ENCODE measurements at places on chromosomes 11 and 22.

GRCh38 chr11:17116117-17116516, 38.6 kb upstream of the RPS13 start:
- DNase-seq, result no peak

DNA sequence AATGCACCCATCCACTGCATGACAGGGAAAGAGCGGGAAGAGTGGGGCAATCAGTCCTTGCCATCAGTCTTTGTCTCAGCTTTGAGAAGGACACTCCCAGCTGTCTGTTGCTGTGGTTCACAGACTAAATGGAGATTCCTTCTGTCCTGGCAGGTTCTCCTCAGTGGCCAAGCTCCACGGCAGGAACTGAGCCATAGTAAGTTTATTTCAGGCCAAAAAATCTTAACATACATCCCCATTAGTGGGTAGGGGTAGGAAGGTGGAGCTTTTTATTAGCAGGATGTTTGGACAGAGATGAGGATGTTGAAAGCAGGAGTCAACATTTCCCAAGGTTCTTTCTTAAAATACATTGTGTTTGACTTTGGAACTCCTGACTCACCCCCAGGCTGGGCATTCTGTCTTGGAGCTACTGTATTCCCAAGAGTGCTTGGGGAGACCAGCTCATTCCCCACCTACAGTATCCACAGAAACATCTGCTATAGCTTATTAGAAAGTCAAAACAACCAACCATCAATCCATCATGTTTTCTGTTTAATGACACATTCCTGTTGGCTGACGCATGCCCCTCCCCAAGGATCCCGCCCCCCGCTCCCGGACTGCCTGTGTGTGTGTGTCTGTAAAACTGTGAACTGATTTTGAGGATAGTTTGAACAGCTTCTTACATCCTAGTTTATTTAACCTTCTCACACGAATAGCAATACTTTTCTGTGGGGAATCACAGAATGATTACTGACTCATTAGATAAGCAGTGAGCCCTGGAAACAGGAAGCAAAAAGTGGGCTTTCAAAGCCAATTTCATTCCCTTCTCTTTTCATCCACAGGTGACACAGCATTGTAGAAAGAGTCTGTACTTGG, 109.5 kb downstream of the CCDC81 start:
- no peak for DNase-seq

GRCh38 chr11:29019960-29020683, 911.9 kb downstream of the METTL15 start:
- DNase-seq, result no peak

DNA sequence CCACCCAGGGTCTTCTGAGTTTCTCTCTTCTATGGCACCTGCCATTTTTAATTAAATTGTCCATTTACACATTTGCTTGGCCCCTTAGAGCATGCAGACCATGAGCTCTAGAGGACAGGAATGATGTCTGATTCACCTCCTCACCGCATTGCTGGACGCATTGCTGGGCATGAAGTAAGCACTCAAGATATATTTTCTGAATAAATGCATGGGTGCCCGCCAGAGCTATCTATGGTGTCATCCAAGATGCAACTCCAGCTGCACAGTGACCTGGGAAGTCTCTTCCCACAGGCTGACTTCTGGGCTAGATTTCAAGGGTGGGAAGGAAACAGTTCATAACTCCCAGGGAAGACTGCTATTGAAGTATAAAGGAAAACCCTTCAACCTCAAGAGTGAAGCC, 66.6 kb upstream of the ASPHD2 start:
- DNase-seq, result no peak

GRCh38 chr11:9269492-9270013, 4.4 kb upstream of the DENND5A start:
- no peak for DNase-seq

- no peak for DNase-seq
Measured at GRCh38 chr22:27754247-27754887, 47.2 kb downstream of the MN1 start.

DNA sequence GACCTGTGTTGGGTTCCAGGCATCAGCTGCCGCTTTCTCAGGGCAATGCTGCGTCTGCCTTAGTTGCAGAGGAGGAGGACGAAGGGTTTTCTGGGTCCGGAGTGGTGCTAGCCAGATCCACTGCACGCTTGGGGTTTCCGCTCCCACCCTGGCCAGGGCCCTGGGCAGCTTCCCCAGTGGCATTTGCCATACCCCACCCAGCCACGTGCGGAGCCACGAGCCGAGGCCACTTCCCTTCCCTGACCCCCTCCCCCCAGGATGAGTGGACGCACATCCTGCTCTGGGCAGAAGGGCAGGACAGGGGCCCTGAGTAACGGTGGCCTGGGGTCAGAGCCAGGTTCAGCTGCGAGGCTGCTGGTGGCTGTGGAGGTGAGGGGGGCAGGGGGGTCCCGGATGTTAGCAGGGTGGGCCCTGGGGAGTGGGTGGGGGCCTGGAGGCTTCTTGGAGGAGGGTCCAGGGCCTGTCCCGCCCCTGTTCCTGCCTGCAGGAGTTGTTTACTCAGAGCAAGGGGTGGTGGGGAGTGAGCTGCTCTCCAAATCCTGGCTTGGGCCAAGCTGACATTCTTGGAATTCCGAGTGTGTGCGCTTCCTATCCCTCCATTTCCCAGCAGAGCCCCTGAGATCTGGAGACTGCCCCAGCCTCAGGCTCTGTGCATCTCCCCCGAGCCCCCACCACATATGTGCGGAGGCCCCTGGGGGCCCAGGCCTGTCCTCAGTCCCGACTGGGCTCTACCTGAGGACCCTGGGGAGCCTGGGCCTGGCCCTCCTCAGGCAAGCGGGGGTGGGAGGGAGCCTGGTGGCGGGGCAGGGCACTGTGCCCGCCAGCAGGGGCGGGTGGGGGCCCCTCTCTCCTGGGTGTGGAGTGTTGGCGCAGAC, 1.4 kb downstream of the TSPAN4 start:
- DNase-seq, result no peak

- DNase-seq, result no peak
Measured at GRCh38 chr11:74462009-74462408, 5.3 kb downstream of the KCNE3 start.

DNA sequence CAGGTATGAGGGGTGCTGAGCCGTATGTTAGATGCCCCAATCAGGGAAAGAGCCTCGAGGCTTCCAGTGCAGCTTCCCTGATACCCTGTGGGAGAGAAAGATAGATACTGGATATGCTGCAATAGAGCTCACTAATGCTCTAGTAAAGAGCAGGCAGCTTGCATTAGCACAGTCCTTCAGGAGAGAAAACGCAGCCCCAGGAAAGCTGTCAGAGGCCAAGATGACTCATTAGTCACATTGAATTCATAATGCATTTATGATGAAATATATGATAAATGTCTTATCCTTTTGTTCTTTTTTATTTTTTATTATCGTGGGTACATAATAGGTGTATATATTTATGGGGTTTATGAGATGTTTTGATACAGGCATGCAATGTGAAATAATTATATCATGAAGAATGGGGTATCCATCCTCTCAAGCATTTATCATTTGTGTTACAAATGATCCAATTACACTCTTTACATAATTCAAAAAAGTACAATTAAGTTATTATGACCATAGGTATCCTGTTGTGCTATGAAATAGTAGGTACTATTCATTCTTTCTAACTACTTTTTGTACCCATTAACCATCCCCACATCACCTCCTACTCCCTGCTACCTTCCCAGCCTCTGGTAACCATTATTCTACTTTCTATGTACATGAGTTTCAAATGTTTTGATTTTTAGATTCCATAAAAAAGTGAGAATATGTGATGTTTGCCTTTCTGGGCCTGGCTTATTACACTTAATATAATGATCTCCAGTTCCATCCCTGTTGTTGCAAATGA, 94.5 kb upstream of the TOP3B start:
- DNase-seq, result no peak

- no peak for DNase-seq
Measured at GRCh38 chr11:79042824-79043223, 398.0 kb downstream of the TENM4 start.

- DNase-seq, result no peak
Measured at GRCh38 chr11:130166457-130166784, 6.8 kb downstream of the ST14 start.

- DNase-seq, result no peak
Measured at GRCh38 chr22:22531770-22532546, 11.9 kb upstream of the ZNF280A start.

DNA sequence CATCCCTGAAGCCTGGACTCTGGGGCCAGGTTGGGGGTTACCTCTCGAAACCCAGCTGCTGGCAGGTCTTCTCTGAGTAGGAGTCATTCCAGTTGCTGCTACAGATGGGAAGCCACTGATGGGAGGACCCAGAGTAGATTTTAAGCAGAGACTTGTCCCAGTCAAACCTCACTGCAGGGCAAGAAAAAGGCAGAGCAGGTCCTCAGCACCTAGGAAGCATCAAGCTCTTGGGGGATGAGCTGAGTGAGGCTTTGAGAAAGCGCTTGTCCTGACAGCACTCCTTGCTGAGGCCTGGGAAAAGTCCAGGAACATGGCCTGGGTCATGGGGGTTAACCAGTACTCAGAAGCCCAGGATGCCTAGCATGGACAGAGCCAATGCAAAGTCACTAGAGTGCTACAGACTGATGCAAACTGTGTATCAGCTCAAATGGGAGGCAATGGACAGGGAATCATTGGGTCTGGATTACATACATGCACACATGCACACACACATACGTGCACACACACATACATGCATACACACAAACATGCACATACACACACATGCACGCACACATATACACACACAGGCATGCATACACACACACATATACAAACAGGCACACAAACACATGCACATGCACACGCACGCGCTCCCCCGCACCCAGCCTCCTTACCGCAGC, 15.3 kb downstream of the TMPRSS13 start:
- DNase-seq, result no peak

DNA sequence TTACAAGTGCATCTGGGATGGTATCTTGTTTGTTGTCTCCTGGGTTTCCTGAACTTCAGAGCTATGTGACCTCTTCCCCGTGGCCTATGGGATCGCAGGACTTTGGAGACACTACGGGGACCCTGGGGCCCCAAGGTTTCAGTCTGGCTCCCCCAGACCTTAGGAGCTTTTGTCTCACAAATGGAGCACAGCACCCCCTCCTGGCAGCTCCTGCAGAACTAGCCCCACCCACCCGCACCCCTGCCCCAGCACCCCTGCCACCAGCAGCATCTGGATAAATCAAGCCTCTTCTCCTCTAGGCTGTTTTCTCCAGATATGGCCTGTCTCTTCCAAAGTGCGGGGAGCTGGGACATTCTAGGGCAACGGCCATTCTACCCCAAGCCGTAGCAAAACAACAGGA, 10.4 kb downstream of the RCOR2 start:
- DNase-seq, result peak; percentile 32

DNA sequence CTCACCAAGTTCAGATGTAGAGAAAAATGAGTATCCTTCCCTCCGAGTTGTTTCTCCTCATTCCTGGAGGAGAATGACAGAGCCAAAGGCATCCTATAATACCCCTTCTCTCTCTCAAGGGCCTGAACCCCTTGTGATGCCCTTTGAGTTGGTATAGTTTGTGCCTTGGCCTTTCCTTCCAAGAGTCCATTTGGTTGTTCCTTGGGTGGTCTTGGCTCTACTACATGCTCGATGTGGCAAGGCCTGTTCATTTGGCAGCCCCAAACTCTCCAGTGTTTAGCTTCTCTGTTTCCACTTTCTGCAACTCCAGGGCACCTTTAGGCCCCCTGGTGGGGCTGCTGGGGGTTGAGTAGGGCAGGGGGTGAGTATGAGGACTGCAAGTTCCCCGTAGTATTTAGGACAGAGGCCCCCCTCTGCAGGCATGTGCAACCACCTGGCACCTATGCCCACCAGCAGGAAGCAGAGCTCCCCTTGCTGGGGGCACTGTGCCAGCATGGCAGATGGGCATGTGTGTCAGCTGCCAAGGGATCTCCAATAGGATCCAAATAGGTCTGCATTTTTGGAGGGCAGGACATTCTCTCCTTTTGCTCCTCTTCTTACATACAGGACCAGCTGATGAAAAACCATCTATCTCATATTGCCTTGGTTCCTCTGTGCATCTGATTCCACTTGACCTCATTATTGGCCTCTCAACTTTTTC, 217.2 kb upstream of the CADM1 start:
- no peak for DNase-seq

- DNase-seq, result no peak
Measured at GRCh38 chr11:65911682-65912568, 6.9 kb downstream of the C11orf68 start.

GRCh38 chr22:32801537-32802236, at the start of gene TIMP3:
Gene TIMP3, plus strand, starts transcription at chr22:32801705. Its CDS starts 297 bp downstream, at chr22:32802002.
- no peak for DNase-seq

DNA sequence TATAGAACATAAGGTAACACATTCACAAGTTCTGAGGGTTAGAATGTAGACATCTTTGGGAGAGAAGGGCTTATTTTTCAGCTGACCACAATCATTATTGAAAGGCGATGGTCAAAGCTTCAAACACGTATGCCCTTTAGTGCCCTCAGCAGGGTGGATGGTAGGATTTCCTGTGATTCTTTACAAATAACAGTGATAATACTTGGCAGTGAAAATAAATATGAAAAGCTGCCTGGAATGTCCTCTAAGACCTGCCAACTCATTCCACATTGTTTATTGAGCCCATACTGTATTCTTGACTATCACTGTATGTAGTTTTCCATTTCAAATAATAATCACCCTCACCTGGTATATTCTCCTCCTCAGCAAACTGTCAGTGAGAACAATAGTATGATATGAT, 13.7 kb upstream of the MPEG1 start:
- no peak for DNase-seq

DNA sequence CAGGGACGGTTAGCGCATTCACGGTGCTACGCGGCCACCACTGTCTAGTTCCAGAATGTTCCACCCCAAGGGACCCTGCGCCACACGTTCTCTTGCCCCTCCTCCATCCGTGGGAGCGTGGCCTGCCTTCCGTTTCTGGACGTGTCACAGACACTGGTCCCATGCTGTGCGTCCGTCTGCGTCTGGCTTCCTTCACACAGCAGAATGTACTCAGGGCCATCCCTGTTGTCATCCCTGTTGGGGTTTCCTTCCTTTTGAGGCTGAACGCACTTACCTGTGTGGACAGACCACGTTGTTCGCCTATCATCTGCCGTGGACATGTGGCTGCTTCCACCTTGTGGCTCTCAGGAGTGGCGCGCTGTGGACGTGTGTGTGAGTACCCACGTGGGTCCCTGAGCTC, 24.9 kb downstream of the BRSK2 start:
- DNase-seq, result no peak

GRCh38 chr22:33272180-33272579, 214.0 kb upstream of the SYN3 start:
- no peak for DNase-seq

- DNase-seq, result no peak
Measured at GRCh38 chr22:45200860-45201511, 37.3 kb downstream of the NUP50 start.

- no peak for DNase-seq
Measured at GRCh38 chr11:118914178-118914918, 11.4 kb downstream of the BCL9L start.

DNA sequence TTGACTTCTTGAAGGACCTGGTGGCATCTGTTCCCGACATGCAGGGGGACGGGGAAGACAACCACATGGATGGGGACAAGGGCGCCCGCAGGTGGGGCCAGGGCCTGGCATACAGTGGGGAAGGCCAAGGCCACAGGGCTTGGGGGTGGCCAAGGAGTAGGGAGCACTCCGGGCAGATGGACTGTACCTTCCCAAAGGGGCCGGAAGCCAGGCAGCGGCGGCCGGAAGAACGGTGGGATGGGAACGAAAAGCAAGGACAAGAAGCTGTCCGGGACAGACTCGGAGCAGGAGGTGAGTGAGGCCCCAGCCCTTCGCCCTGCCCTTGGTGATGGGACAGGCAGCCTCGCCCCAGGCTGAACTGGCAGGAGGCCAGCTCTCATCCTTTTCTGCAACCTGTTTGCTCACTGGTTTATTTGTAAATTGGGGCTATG, 1.2 kb downstream of the DRAP1 start:
- no peak for DNase-seq

- DNase-seq, result no peak
Measured at GRCh38 chr11:91854780-91855179, 369.8 kb upstream of the FAT3 start.
